CD4-positive, alpha-beta T cell treated with Interleukin-17A for 1 hour (primary cell): ENCODE measurements at places on chromosomes 5 and 9.

DNA sequence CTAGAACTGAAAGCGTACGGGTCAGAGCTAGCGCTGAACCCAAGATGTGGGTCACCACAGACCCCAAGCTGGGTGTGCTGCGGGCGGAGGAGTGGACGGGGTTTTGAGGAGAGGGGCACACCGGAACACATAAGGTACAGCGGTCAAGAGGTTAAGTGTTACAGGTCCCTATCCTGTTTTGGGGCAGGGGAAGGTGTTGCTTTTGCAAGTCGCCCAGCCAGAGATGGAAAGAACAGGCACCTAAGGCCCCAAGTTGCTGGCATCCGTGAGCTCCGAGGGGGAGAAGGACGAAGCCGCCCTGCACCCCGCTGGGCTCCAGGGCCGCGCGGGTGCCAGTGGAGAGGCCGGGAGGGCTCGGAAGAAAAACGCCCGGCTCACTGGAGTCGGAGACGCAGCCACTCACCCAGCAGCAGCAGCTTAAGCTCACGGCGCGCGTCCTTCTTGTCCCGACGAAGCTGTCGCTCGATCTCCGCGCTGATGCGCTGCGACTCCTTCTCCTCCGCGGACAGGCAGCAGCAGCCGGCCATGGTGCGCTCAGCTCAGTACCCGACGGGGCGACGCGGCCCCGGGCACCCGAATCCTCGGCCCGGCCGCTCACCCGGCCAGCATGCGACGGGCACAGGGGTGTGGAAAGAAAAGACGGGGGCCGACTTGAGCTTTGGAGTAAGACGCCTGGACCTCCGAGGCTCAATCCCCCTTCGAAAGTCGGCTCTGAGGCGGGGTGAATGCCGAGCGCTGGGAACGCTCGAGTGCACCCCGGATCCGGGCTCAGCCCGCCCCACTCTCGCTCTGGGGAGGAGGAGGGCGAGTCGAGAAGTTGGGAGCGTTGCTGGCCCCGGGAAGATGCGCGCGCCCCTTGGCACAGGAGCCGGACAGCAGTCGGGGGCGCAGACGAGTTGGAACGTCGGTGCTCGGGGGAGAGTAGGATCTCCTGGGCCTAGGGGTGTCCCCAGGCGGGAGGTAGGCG is 572 bp downstream of the GNA14 start:
- DNase-seq = no peak

- DNase-seq = peak; percentile 11
Measured at GRCh38 chr5:134608555-134608954, 24.1 kb downstream of the SAR1B start.

GRCh38 chr5:159471904-159472303 is 141.6 kb upstream of the IL12B start:
- DNase-seq = no peak

DNA sequence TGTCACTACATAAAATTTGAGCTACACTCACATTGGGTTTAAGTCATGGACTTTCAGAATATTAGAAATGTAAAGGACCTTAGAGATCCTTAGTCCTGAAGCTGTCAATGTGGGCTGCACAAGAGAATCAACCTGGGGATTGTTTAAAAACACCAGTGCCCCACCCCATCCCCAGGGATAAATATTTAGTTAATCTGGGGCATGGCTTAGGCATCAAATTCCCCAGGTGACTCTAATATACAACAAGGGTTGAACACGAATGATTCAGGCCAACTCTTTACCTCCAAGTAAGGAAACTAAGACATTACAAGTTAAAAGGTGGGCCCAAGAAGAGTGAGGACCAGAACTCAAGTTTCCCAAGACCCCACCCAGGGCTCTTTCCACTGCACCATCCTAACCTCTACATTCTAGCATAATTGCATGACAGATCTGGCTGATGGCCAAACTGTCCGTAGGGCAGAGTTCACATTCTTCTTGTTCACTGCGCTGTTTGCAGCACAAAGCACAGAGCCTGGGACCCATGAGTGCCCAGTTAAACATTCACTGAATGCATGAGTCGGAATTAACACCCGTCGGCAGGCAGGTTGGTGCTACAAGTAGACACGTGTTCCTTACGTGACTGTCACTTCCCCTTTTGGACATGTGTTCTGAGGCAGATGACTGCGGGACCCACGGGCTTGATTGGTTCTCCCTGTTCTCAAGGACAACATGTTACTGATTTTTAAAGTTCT is 25.2 kb downstream of the CYFIP2 start:
- DNase-seq = no peak

DNA sequence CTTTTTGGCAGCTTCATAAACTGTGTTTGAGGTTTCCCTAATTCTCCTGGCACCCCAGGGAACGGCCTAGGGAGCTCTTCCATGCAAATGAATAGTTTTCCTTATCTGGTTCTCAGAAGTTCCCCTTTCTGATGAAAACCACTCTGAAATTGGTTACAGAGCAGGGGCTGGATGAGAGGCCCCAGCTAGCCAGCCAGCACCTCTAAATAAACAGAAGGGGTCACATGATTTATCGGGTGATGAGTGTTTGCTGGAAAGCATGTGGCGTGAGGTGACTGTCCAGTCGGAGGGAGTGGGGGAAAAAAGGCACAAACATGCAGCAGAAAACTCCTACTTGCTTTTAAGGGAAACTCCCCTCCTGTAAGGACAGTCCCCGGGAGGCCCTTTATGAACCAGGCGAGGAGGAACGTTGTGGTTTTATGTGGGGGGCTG is 261.2 kb upstream of the ANKRD55 start:
- no peak for DNase-seq

- no peak for DNase-seq
Measured at GRCh38 chr5:177124486-177124991, 9.0 kb upstream of the NSD1 start.

GRCh38 chr9:134360897-134361296 is 34.6 kb downstream of the RXRA start:
- no peak for DNase-seq

GRCh38 chr9:135910757-135911156 is 3.4 kb upstream of the CAMSAP1 start:
- no peak for DNase-seq

GRCh38 chr9:15509931-15510788 is 610 bp downstream of the PSIP1 start:
- peak; percentile 71 for DNase-seq

DNA sequence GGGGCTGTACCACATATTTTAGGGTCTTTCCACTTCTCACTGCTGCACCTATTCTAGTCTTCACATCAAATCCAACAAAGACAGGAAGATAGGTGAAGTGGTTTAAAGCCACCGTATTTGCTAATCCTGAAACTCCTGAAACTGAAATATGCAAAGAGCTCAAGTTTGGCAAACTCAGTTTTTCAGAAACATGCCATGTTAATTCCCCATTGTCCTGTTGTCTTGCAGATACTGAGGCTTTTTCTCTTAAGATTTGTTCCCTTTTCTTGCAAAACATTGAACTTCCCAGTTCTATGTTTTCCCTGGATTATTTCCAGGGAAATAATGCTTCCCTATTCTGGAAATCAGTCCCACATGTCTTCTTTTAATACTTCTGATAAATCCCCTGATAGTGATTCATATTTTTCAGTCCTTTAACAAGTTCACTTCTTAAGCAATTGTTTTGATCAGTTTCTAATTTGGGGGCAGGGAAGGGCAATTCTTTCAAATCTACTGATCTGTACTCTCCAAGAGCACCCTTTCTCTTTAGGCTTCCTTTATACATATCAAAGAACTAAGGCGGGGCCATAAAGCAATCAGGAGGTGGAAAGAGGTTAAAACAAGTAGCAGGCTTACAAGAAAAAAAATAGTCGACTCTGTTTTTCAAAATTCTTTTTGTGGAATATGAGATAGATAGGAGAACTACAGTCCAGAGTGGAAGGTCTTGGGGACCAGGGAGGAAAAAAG is 648.5 kb downstream of the BNC2 start:
- no peak for DNase-seq

DNA sequence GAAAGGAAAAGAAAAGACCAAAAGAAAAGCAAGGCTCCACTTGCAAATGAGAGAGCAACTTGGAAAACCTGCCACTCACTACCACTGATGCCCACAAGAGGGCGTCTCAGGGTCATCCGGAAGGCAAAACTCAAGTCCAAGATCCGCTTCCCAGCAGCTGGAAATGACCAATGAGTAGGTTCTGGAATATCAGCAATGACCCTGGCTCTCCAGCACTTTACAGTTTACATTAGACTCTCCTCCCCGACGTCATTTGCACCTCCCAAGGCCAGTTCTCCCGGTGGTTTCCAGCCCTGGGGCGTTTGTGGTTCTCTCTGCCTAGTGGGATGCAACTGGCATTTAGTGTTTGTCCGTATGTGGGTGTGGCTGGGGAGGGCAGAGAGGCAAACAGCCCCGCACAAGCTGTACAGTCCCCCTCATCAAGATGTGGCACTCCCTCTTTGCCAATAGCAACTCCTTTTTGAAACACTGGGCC is 193.8 kb upstream of the ZNF618 start:
- peak; percentile 38 for DNase-seq

DNA sequence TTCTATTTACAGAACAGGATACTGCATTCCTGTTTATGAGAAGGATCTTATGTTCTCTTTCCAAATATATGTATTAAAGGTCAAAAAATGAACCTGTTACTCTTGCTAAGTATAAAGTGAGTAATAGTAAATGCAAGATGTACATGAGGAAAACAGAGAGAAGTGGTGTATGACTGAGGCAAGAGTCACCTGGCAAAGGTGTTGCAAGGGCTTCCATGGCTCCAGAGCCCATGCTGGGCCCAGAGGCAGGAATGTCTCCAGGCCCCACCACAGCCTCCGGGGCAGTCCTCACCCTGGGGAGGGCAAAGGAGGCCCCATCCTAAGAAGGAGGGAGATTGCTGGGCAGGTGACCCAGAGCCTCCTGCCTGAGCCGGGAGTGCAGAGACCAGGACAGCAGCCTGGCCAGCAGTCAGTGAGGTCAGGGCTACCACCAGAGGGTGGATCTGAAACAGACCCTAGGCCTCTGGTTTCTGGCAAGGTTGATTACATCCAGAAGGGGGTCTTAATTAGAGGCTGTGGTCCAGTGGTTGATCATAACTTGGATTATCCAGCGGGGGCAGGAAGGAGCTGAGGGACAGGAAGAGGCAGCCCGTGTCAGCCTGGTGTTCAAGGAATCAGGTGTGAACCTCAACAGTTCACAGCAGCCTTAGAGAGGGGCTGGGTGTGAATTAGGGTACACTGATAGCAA is 57.3 kb upstream of the CPLX2 start:
- DNase-seq = no peak

DNA sequence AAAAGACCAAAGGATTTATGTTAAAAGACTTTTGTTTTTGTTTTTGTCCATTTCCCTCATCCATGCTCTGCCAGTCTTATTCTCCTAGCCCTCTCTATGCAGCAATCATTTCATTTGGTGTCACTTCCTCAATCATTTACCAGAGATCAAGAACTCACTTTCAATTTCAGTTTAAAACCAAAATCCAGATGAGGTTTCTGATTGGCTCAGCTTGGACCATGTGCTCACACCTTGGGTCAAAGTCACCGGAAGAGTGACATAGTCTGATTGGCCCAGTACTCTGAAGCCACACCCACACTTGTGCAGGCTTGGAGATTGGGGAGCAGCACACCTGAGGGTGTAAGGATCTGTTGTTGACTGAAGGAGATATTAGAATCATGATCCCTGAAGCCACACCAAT is 79.6 kb downstream of the TLR4 start:
- peak; percentile 78 for DNase-seq

GRCh38 chr9:132168347-132168746 is 6.5 kb downstream of the NTNG2 start:
- DNase-seq = no peak

- no peak for DNase-seq
Measured at GRCh38 chr9:86407022-86407421, 52.8 kb upstream of the TUT7 start.

GRCh38 chr9:20722221-20722620 is 38.2 kb downstream of the FOCAD start:
- no peak for DNase-seq

- no peak for DNase-seq
Measured at GRCh38 chr9:88433583-88434255, 45.5 kb downstream of the SPIN1 start.

- DNase-seq = no peak
Measured at GRCh38 chr5:115627295-115627865, 1.5 kb upstream of the TMED7 start.

DNA sequence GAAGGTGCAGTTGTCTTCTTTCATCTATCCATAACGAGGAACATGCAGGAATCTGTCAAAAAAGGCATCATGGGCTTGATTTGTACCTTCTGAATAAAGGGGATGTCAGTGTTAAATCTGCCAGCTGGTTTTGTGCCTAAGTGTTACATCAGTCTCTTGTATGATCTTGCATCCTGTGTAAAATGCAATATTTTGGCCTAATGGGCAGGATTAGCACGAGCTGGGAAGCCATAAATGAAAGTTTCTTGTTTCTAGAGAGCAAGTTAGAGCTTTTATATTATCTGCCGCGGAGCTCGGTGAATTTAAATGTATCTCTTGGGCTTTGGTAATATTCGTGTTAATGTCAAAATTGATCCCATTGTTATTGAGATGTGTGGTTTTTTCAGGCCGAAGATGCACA is 526.1 kb upstream of the WWC1 start:
- DNase-seq = no peak

GRCh38 chr5:40361378-40361777 is 318.3 kb upstream of the PTGER4 start:
- DNase-seq = peak; percentile 60

DNA sequence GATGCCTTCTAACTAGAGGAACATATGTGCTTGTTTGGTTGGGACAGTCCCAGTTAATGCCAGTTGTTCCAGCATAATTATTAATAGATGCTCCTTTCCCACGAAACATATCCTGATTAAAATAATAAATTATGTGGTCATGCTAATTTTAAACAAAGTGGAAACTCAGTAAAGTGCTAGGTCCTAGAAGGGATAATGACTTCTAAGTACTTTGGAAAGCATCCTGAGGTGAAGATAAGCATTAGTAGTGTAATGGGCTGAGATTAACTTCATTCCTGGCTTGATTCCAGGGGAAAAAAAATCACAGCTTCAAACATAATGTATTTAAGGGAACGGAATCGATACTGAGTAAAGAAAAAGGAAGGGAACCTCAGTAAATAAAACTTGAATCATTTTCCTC is 213.7 kb upstream of the SNX2 start:
- DNase-seq = no peak

DNA sequence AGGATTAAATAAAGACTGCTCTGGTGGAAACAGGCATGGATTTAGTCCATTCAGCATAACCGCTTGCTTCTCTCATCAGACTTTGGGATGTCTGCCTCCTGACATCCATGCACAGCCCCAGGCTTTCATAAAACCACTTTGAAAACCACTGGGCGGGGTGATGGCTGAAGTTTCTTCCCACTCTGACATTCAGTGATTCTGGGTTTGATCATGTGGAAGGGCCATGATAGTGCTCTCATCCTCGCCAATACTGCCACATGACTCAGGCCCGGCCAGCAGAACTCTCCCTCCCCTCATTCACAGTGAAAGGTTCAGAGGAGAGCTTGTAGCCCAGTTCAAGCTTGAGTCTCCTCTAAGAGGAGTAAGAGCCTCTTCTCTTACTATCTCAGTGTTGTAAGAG is 29.6 kb upstream of the GLRA1 start:
- no peak for DNase-seq

DNA sequence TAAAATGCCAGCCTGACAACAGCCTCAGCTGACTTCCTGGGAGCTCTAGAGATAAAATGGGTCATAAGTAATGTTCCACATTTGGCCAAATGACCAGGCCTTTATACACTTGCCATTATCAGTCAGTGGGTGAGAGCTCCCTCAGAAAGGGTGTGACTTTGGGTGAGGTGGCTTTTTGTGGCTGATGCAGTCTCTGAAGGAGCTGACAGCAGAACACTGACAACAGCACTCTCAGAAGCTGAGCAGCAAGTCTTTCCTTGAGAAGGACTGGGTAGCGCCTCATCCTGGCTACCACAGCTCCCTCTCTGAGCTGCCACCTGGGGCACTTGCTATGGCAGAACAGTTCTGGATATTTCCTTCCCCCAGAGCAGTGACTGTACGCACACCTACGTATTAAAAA is 22.0 kb upstream of the GNAQ start:
- DNase-seq = no peak

GRCh38 chr9:136852664-136853595 is 784 bp downstream of the MAMDC4 start:
- no peak for DNase-seq
